A549 treated with ZK216348 at 1 μM for 4 hours (cell line): ENCODE measurements at places on chromosomes 7 and 10. TPM values are rescaled to one million over a fixed set of nuclear protein-coding genes. Genes with fewer than 3 reads are reported as not detected.

The MAGI2 gene
- total RNA-seq = 0.31 to 0.60 TPM (median 0.48 TPM) in 5 replicates

The ELFN1 gene
- 0.32 to 0.47 TPM (median 0.38 TPM) in 5 replicates for total RNA-seq

The ADO gene
- 12.0 to 23.2 TPM (median 20.0 TPM) in 5 replicates for total RNA-seq

The ZNF783 gene
- total RNA-seq = 4.0 to 7.6 TPM (median 6.8 TPM) in 5 replicates

The FZD1 gene
- 1.9 to 2.6 TPM (median 2.5 TPM) in 5 replicates for total RNA-seq

The PAX4 gene
- total RNA-seq = not detected in 5 replicates

The NUTM2A gene
- total RNA-seq = 0.05 to 0.13 TPM (median 0.09 TPM) in 4 of 5 replicates, not detected in the other

The XRCC2 gene
- 3.0 to 5.9 TPM (median 4.5 TPM) in 5 replicates for total RNA-seq

The PIK3AP1 gene
- total RNA-seq = 0.47 to 0.99 TPM (median 0.63 TPM) in 5 replicates

The SH2D4B gene
- 0.04 TPM in 1 of 5 replicates, not detected in the others for total RNA-seq

The HOXA5 gene
- total RNA-seq = 3.2 to 7.3 TPM (median 5.8 TPM) in 5 replicates

The TAF3 gene
- total RNA-seq = 6.9 to 9.1 TPM (median 8.1 TPM) in 5 replicates

The PPP2R2D gene
- 26.5 to 28.2 TPM (median 27.8 TPM) in 5 replicates for total RNA-seq

The LIPJ gene
- total RNA-seq = not detected in 5 replicates

The GJD4 gene
- not detected in 5 replicates for total RNA-seq

The ADAMTS14 gene
- total RNA-seq = 0.05 to 0.14 TPM (median 0.07 TPM) in 4 of 5 replicates, not detected in the other

The PTF1A gene
- total RNA-seq = not detected in 5 replicates

The SLC26A5 gene
- total RNA-seq = not detected in 5 replicates

The RNF148 gene
- not detected in 5 replicates for total RNA-seq
